ENCODE measurements at places on chromosomes 11 and 22.

- DNase-seq = peak; percentile 74
These were observed 27.1 kb downstream of the TSKU start for GRCh38 chr11:76810151-76810853.

GRCh38 chr11:118619444-118620197 lies 12.2 kb downstream of the PHLDB1 start:
- no peak for DNase-seq

DNA sequence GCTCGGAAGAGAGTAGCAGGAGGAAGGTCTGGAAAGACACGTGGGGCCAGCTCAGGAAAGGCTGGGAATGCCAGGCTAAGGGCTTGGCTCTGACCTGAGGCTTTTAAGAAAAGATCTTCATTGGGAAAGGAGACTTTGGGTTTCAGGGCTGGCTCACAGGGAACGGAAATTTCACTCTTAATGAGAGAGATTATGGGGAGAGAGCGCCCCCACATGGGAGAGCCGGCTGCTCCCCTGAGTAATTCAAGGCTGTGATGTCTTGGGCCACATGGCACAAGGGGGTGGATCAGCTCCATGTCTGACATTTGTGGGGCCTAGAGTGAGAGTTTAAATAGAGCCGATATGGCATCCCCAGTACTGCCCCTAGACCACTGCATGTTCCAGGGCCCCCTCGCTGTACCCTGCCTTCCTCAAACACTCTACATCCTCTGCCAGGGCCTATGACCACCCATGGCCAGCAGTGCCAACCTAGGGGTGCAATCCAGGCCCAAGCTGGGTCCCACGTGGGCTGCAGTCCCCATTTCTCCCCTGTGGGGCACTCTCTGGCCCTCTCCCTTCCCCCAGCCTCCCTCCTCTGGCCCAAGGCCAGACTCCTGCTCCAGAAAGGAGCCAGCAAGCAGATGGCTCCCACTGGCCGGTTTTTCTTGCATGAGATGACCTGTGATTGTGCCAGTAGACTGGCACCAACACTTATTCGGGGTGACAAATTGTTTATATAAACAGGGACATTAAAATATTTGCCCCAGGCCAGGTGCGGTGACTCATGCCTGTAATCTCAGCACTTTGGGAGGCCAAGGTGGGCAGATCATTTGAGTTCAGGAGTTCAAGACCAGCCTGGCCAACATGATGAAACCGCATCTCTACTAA lies 75.2 kb downstream of the ISX start:
- DNase-seq = peak; percentile 47

- DNase-seq = no peak
These were observed 14.0 kb downstream of the CELF1 start for GRCh38 chr11:47538741-47539565.

DNA sequence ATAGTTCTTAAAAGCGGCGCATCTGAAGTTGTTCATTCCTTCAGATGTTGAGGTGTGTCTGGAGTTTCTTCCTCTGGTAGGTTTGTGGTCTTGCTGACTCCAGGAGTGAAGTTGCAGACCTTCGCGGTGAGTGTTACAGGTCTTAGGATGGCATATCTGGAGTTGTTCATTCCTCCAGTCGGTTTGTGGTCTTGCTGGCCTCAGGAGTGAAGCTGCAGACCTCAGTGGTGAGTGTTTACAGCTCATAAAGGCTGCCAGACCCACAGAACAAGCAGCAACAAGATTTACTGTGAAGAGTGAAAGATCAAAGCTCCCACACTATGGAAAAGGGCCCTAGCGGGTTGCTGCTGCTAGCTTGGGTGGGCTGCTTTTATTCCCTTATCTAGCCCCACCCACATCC lies 201.7 kb upstream of the PDGFD start:
- no peak for DNase-seq

DNA sequence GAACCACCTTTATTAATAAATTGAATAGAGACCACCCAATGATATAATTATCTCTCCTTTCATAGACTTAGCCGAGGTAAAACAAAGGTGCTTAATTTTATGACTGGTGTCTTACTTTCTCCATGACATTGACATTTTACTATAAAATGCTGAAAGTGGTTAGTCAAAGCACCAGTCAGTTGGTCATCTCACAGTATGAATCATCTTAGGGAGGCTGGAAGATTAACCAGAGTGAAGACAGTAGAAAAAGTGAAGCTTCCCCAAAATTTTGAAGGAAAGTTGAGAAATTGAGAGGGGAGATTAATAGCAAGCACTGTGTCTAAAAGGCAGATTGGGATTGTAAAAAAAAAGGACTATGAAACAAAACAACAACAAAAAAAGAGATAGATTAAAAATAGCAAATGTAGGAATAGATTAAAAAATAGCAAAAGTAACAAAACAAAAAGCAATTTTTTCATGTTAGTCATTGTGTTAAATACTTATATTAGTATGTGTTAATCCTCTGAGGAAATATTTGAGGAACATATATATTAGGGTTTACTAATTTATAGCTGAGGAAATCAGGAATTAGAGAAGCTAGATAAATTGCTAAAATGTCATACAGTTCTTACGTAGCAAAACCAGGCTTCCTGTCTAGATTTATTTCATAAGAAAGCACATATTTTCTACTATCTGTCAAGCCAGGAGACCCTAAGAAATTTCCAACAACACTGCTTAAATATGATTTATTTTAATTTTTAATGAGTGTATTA lies 557.3 kb upstream of the ANO5 start:
- no peak for DNase-seq

- DNase-seq = no peak
These were observed 1.6 kb upstream of the FBXO3 start for GRCh38 chr11:33775832-33776470.

DNA sequence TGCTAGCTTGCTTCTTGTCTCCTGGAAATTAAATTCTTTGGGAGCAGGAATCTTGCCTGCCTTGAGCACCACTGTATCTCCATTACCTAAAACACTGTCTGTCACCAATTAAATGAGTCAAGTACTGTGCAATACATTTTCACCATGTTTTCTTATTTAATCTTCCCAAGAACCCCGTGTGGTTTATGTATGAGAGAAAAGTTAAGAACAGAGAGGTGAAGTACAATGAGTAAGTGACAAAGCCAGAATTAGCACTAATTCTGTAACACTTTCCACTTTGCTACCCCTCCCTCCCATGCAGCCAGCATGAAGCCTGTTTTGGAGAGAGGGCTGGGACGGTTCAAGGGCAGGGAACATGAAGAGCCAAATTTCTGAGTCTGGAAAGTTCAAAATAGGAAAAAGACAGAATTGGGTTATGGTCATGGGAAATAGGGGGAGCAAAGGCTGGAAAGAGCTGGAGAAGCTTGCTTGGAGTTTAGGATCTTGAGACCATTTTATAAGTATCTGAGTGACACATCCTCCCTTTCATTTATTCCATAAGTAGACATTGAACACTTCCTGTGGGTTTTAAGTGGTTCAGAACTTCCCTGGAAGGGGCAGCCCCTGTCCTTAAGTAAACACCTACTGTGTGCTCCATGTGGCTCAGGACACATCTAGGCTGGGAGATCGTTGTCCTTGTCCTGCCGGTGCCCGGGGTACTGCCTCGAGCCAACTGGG lies 60.5 kb upstream of the CHST1 start:
- DNase-seq = peak; percentile 28

DNA sequence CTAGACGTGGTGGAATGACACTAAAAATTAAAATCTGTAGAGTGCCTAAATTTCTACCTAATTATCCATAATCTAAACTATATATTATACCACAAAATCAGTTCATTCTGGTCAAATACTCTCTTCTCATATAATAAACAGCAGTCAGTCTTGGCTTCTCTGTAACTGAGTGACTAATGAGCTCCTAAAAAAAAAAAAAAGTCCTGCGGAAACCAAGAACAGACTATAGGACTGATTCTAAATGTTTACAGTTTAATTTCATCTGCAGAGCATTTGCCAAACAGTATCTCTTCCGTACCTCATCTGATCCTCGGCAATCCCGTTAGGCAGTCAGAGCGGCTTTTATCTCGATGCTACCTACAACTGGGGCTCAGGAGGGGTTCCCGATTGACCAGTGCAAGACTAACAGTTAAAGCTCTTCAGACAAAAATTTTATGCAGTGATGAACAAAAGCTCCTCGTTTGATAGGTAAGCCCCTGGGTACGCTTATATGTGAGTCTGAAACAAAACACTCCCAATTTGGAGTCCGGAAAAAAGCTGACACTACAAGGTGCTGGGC lies 686 bp downstream of the KIF18A start:
- peak; percentile 31 for DNase-seq

DNA sequence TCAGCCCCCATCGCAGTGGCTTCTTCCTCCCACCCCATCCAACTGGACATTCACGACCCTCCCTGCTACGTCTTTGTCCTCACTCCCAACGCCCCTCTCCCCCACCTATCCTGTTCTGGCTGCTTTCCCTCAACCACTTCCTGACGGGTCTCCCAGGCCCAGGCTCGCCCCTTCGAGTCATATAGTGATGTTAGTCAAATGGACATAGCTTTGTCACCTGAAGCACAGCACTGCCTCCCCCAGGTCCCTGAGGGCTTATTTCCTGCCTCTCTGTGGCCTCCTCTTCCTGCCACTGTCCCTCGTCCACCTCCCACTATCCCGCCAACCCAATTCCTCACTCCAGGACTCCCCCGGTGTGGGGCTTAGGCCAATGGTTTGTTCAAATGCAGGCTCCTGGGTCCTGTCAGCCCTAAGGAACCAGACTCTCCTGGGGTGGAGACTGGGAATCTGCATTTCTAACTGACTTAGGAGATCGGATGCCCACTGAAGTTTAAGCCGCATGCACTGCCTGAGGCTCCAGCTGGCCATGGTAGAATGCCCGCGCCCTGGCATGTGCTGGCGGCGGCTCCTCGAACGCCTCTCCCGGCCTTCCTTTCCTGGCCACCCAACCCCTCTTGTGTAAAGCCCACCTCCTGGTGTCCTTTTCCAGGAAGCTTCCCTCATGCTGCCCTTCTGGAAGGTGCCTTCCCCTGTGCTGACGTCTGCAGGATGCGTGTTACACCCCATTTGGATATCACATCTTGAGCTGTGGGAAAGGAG lies 18.3 kb downstream of the SUN2 start:
- no peak for DNase-seq

- no peak for DNase-seq
These were observed 87.3 kb downstream of the SIK3 start for GRCh38 chr11:117010808-117011540.

- DNase-seq = no peak
These were observed 423 bp downstream of the PEX16 start for GRCh38 chr11:45917286-45917622.

DNA sequence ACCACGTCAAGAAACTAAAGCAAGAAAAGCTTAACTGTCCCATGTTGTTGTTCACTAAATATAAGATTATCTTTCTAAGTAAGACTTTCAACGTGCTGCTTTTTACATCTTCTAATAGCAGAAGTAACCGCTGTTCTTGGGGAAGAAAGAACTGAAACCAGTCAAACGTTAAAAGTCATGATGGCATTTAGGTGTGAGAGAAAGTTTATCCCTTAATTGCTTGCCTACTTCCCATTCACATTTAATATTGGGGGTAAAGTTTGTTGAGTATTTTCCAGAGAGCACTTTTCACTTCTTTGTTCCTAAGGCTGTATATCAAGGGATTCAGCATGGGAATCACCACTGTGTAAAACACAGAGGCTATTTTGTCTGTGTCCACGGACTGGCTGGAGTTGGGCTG lies 970 bp downstream of the OR5B21 start:
- no peak for DNase-seq

- DNase-seq = no peak
These were observed 96.2 kb downstream of the RDX start for GRCh38 chr11:110200241-110200640.

GRCh38 chr22:38751422-38752346 lies 4.1 kb downstream of the SUN2 start:
- peak; percentile 77 for DNase-seq

DNA sequence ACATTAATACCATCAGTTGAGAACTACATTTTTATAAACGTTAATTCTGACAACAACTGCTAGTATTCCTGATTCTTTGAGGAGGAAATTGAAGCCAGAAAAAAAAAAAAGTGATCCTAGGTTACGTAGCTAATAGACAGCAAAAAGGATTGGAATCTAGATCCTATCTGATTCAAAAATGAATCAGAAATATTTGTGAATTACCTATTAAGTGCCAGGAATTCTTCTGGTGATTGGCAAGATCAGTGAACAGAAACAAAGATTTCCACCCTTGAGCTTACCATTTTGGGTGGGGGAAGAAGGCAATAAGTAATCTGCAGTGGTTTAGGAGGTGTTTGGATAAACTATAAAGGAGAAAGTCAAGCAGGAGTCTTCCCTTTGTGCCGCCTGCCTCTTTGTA lies 63.9 kb upstream of the LARGE1 start:
- DNase-seq = no peak

GRCh38 chr22:25697978-25698377 lies 44.0 kb upstream of the MYO18B start:
- DNase-seq = no peak

DNA sequence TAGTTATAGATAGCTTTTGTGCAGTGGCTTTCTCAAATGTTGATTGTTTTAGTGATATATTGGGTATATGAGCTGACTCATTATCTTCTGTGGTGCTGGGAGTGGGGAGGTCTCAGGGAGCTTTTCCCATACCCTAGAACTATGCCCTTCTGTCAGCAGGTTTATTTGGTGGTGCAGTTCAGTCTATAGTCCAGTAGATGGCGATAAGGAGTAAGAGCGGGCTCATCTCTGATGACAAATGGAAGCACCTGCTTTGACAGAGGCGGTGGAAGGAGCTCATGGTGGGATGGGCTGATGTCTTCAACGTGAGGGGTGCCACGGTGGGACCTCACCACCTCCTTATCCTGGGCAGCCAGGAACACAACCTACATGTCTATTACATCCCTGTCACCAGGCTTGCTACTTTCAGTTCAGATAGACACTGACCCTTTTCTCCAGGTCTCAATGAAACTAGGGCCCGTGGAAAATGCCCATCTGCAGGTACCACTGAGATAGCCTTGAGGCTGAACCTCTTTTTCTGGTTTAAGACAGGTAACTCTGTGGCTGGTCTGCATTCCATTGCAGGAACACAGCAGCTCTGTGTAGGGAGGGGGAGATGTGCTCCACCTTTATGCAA lies 13.0 kb upstream of the OR6A2 start:
- DNase-seq = peak; percentile 37

GRCh38 chr11:11251394-11251970 lies 101.6 kb downstream of the CSNK2A3 start:
- no peak for DNase-seq

DNA sequence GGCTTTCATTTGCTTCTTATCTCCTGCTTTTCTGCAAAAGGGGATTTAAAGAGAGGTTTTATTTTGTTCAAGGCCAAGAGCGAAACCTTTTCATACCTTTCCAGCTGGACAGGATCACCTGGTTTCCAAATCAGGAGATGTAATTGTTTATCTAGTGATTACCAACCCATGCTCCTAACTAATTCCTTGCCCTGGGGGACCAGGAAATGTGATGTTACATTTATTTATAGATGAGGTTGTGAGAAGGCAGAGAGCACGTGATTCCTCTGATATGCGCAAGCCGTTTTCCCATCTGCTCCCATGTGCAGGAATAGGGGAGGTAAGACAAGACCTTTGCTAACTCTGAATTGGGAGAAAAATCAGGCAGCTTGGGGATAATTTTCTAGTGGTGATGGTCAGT lies 507.2 kb upstream of the LARGE1 start:
- DNase-seq = no peak

- DNase-seq = no peak
These were observed 225.5 kb upstream of the CCDC90B start for GRCh38 chr11:83511646-83512045.
